Hepatocyte (in vitro differentiated cells): ENCODE measurements at places on chromosomes 12 and 14. TPM values are rescaled to one million over a fixed set of nuclear protein-coding genes. Genes with fewer than 3 reads are reported as not detected.

Gene LRCOL1
- total RNA-seq: not detected in 2 replicates

Gene RPL10L
- not detected in 2 replicates for total RNA-seq

Gene NR2C1
- 32.9 and 40.6 TPM in 2 replicates for total RNA-seq

Gene ADAMTS20
- total RNA-seq: 0.36 and 1.2 TPM in 2 replicates

Gene TRIM9
- total RNA-seq: 0.10 and 0.76 TPM in 2 replicates

Gene ANO4
- total RNA-seq: 2.3 and 2.6 TPM in 2 replicates

Gene FGF6
- total RNA-seq: not detected in 2 replicates

Gene BTG1
- 61.2 and 72.0 TPM in 2 replicates for total RNA-seq

DNA sequence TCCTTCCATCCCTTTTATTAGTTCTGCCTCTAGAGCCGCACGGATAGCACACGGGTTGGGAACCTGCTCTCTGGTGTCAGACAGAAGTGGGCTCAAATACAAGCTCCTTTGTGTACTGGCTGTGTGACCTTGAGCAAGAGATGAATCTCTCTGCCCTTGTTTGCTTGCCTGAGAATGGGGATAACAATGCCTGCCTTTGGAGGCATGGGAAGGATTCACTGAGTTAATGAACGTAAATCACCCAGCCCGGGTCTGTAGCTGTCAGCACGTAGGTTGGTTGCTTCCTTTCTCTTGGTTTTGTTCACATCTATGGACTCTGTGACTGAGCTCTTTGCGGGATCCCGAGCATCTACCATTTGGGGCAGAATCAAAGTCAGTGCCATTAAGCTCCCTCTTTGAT lies 79.3 kb upstream of the NRXN3 start:
- DNase-seq: no peak

DNA sequence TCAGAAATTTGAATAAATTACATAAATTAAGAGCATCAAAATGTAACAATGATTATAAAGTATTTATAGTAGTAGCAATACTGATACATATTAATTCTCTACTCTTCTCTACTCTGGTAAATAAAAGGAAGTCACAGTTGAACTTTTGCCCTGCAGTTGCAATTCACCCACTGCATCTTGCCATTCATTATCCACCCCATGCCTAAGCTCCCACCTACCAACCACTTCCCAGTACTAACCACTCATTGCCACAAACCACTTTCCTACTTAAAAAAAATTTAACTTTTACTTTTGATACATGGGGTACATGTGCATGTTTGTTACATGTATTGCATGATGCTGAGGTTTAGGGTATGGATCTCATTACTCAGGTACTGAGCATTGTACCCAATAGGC lies 174.0 kb downstream of the RASSF9 start:
- no peak for DNase-seq

DNA sequence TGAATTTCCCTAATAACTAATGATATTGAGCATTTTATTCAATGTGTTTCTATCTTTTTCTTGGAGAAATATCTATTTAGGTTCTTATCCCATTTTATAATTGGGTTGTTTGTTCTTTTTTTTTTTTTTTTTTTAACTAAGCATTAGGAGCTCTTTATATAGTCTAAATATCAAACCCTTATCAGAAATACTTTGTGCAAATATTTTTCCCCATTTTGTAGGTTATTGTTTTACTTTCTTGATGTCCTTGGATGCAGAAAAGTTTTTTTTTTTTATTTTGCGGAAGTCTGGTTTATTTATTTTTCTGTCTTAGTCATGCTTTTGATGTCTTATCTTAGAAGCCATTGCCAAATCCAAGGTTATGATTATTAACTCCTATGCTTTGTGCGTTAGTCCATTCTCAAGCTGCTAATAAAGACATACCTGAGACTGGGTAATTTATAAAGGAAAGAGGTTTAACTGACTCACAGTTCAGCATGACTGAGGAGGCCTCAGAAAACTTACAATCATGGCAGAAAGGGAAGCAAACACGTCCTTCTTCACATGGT lies 434.3 kb upstream of the TBX3 start:
- peak; percentile 17 for DNase-seq

- DNase-seq: no peak
These were observed 1.0 kb downstream of the IRF9 start for GRCh38 chr14:24162093-24162492.

GRCh38 chr14:53365486-53366130 lies 212.5 kb upstream of the DDHD1 start:
- no peak for DNase-seq

DNA sequence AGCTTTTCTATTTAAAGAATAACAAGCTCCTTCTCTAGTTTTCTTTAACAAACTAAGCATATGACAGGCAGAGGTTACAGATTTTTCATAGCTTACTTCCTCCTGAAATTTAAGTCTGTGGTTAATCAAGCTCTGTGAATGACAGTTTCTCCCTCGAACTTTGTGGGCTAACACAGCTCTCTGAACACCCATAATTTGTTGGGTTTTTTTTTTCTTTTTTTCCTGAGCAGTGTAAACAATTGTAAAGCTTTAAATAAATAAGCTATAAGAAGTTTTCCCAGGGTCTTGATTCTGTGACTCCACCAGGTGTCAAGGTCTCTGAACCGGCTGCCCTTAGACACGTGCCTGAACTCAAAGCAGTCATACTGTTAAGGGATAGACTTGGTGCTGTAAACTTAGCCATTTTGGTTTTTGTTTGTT lies 128.1 kb upstream of the AMIGO2 start:
- DNase-seq: no peak

DNA sequence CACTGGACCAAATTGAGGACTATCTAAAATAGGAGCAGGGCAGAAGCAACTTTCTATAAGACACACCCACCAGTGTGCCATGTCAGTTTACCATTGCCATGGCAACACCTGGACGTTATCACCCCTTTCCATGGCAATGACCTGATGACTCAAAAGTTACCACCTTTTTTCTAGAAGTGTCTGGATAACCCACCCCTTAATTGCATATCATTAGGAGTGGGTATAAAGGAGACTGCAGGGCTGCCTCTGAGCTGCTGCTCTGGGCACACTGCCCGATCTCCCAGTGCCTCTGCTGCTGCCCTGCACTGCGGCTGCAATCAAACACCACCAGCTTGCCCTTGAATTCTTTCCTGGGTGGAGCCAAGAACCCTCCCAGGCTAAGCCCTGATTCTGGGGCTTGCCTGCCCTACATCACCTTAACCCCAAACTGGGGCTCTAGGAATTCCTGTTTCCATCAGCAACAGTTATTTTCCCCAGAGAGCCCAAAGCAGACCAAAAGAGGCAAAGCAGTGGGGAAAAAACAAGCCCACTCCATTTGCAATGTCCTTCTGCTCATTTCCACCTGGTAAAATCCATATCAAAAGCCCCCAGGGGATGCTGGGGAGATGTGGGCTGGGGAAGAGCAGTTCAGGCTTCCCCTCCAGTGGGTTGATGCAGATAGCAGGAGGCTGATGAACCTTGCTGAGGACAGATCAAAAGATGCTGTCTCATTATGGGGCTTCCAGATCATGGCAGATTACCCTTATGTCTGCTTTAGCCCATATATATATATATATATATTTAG lies 129.5 kb upstream of the NCOR2 start:
- DNase-seq: no peak

DNA sequence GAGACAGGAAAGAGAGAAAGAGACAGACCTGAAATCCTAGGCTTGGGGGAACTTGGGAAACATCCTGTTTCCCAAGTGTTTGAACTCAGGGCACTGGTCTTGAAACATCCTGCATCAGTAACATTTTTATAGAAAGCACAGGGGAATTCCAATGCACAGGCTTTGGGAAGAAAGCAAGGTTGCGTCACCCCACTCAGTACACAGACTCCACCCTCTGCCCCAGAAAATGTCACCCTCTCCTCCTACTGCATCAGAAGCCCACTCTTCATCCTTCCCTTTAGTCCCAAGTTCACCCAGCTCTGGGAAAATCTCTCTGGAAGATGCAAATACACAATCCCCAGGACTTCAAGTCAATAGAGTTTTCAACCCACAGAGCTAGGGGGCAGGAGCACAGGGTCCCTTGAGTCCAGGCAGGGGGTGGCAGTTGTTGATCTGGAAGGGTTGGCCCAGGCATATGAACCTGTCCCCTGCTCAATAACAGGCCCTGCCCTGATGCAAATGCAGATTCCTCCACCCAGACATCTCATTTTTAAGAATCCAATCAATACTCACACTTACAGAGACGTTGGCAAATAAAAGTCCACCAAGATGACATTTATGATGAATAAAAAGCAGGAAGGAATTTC lies 1.7 kb downstream of the RDH16 start:
- no peak for DNase-seq

DNA sequence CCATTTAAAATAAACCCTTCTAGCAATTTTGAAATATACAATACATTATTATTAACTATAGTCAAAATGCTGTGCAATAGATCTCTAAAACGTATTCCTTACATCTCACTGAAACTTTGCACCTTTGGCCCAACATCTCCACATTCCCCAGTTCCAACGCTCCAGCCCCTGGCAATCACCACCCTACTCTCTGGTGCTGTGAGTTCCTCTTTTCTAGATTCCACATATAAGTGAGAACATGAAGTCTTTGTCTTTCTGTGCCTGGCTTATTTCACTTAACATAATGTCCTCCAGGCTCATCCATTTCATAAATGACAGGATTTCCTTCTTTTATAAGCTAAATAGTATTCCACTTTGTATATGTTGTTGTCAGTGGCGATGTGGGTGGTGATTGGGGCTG lies 194.7 kb upstream of the RTL1 start:
- DNase-seq: no peak

- no peak for DNase-seq
These were observed 37.4 kb downstream of the ANKRD9 start for GRCh38 chr14:102471921-102472790.

DNA sequence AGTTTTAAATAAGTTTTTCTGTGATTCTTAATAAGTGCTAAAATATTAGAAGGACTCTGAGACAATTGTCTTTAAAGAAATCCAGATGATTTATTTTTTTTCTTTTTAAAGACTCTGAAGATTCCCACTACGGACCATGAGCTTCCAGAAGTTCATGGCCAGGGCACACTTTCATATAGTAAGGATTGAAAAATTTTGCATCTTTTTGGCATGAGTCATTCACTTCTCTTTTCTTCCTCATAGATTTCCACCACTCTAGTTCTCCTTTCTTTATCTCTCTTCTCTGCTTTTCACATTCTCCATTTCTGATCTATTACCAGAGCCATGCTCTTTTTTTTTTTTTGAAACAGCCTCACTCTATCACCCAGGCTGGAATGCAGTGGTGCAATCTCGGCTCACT lies 385.8 kb downstream of the FLRT2 start:
- DNase-seq: no peak

DNA sequence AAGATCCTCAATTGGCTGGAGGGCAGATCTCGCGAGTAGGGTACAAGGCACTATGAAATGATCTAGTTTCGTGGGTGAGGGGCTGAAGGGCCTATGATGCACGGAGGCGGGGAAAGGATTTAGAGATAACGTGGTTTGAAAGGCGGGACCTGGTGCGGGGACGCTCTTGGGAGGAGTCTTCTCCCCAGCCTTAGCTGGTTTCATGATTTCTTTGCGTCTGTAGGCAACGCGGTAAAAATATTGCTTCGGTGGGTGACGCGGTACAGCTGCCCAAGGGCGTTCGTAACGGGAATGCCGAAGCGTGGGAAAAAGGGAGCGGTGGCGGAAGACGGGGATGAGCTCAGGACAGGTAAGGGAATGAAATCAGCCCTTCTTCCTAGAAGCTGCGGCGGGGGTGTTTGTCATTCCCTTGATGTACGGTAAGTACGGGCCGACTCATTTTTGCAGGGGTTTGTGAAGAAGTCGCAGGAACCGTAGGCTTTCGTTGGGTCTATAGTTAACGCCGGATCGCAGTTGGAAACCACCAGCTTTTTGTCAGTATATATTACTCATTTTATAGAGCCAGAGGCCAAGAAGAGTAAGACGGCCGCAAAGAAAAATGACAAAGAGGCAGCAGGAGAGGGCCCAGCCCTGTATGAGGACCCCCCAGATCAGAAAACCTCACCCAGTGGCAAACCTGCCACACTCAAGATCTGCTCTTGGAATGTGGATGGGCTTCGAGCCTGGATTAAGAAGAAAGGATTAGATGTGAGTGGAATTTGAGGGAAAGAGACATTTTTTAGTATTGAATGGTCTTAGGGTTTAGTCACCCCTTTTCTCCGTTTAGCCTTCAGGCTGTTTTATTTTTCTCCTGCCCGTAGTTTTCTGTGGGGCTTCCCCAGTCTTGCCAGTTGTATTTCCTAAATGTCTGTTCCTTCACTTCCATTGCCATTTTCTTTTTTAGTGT lies 602 bp downstream of the APEX1 start:
- peak; percentile 89 for DNase-seq

DNA sequence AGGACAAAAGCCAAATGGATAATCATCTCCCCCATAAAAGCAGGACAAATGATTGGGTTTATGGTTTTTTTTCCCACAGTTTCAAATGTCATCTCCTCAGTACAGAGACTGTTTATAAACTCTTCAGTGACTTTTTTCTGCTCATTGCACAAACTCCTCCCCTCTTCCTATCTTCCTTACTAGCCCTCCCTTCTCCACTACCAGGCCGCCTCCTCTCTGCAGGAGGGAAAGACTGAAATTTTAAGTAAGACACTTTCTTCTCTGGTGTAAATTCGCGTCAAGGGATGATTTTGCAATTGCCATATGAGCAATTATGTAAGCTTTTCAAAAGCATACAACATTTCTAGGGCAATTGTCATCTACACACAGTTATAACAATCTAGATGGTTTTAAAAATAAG lies 37.0 kb downstream of the BTG1 start:
- DNase-seq: peak; percentile 10

DNA sequence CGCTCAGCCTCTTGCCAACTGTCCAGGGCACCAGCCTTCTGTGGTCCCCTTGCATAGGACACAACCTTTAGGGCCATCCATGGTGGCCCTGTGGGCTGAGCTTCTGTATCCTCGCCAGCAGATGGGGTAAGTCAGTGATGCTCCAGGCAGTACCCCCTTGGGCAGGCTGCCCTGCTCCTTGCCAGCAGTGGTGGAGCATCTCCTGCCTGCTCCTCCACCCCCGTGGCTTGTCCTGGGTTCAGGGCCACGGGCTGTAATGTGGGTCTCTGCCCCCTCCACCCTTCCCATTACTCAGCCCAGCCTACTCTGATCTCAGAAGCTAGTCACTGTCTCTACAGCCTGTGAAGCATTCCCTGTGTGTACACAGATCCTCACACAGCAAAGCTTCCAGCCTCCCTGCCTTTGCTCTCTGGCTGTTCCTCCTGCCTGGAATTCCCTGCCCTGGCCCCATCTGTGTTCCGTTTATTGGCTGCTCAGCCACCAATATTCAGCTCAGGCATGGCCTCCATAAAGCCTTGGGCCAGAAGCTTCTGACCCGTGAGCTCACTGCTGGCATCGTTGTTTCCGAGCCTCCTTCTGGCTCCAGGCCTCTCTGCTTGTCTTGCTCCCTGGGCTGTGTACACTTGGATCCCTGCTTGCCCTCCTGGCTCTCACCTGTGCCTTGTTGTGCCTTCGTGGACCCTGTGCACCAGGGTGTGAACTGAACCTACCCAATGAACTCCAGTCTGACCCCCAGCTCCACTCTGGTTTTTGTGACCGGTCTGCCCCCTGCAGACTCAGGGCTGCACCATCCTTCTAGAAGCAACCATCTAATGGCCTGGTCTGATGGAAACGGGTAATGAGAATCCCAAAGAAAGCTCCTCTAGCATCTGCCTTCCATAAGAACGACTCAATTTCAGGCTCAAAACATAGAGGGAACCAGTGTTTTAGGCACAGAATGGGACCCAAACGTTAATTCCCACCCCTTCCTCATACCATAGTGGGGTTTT lies 177.0 kb upstream of the PRMT8 start:
- DNase-seq: no peak
